ENCODE measurements at places on chromosomes 4 and X.
A peak's percentile ranks its signal among the peaks of the same experiment; 100 is the strongest.

DNA sequence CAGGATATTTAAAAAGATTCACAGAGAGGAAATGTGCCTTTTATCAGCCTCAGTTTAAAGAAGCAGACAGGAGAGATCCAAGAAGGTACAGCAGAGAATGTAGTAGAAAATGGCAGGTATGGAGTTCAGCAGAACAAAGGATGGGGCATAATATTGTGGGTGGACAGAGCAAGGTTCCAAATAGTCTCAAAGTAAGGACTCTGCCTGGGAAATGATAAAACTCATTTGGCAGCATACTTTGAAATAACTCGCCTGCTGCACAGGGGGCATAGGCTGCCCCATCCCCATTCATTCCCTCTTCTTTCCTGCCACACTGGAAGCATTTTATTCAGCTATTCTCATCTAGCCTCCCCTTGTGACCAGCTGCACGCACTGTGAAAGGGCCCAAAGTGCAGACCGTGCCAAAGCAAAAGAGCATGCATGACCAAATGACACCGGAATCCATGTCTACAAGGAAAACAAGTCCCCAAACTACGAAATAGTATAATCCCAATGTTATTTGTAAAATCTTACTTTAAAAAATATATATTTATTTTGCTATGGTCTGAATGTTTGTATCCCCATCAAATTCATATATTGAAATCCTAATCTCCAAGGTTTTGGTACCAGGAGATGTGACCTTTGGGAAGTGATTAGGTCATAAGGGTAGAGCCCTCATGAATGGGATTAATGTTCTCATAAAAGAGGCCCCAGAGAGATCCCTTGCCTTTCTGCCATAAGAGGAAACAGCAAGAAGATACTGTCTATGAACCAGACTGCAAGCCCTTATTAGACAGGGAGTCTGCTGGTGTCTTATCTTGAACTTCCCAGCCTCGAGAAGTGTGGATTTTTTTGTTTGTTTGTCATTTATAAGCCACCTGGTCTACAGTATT lies 77.4 kb upstream of the PRSS48 start:
- DNase-seq: no peak

DNA sequence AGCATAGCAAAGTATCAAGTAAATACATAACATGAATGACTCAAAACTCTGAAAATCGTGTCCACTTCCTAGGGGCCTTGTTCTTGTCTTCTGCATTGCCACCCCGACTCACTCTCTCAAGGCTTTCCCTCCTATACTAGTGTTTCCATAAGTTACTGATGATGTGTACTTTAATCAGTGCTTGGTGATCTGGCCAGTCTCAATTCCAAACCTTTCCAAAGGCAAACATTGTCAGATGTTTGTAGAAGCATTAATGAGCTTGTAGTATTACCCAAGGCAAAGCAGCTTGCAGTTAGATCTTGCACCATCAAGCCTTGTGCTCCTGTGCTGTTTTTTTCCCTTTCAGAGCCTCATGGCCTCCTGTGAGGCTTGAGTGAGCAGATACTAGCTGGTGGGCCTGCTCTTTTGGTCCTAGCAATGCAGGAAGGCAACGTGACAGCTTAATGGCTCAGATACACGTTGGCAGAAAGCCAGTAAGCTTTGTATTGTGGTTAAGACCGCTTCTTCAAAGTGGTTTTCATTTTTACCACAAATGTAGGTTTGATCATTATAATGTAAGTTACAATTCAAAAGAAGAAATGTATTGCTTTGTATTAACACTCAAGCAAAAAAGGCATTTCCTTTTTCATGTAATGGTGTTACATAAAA lies 51.8 kb downstream of the RBPJ start:
- peak; percentile 50 for DNase-seq

DNA sequence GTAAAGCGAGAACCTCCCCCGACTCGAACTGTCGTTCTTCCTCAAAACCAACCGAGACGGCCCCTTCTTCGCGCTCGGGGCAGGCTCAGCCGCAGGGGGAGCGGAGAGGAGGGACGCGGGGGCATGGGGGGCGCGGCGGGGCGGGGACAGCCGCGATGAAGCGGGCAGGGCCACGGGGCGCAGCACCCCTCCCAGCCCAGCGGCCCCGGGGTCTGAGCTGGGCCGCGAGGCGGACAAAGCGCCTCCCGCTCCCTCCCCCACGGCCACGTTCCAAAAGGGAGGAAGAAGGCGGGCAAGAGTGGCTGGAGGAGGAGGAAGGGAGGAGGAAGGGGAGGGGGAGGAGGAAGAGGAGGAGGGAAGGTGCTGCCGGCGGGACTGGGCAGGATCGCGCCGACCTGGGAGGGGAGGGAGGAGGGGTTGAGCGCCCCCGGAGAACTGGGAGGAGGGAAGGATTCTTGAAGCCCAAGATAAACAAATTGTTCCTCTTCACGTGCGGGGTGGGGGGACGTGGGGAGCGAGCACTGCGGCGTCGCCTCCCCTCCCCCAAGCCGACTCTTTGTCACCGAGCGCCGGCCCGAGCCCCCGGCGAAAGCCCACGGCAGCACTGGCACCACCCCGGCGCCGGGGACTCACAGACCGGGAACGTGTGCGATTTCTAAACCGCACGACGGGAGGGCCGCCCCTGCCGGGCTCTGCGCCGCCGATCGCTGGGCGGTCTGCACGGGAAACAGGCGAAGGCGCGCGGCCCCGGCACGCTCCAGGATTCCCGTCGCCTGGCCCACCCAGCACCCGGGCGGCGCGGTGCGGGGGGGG lies 2.9 kb downstream of the MAML3 start:
- peak; percentile 45 for DNase-seq

DNA sequence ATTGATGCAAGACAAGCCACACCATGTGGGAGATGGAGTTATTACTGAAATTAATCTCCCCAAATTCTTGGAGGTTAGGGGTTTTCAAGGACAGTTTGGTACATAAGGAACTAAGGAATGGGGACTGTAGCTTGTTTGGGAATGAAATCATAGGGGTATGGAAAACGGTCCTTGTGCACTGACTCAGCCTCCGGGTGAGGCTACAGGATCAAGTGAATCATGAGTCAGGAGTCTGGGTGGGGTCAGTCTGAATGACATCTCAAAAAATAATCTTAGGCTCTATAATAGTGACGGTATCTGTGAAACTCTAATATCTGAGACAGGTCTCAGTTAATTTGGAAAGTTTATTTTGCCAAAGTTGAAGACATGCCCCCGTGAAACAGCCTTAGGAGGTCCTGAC lies 128.5 kb upstream of the CYSLTR1 start:
- no peak for DNase-seq

DNA sequence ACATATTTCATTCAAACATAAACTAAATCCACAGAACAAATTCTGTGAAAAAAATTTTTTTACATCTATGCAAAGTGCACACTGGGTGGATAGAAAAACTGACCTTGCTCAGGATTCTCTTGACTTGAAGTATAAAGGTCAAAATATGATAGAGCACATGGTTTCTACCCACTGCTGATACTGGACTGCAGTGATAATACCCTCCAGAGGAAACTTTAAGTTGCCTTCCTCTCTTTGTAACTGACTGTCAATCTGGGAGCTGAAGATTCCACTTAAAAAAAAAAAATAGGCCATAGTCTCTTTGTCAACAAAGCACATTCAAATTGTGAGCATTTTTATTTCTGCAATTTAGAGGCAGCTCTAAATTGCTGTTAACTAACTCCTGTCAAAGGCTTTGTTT lies 3.2 kb upstream of the AMMECR1 start:
- no peak for DNase-seq

DNA sequence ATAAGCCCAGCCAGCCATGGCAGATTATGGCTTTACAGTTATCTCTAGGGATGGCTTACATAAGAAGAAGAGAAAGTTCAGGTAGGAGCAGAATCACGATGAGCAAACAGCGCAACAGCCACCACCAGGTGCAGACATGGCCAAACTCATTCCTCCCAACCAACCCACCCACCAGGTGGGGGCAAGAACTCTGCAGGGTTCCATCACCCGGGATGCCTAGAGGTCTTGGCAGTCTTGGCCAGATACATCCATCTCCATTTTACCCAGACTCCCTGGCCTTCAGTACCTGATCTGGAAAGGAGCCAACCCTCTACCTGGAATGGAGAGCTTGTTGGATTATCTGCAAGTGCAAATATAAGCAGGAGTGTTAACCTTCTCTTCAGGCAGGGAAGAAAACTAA lies 7.5 kb downstream of the TSC22D3 start:
- DNase-seq: no peak

DNA sequence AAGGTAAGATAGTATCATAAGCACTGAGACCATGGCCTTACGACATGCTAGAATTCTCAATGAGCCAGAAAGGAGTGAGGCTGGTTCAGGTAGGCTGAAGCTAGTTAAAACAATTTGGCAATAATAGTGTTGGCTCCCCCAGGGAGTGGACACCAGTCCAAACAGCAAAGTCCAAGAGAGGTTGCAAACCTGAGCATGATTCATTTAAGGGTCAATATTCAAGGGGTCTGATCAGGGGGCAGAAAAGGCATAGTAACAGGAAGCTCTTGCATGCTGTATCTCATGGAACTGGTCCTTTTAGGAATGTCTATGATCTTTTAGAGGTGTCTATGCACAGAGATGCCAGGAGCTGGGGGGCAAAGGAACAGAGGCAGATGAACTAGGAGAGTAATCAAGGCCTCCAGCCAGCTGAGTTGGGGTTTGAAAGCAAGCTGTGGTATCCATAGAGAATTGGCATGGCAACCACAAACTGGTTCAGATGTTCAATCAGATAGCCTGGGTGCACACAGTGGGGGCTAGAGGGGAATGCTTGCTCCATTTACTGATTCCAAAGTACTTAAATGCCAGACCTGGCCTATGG lies 5.1 kb downstream of the GJB1 start:
- DNase-seq: no peak

- peak; percentile 9 for DNase-seq
Observed at GRCh38 chr4:109079731-109080130, 222.7 kb downstream of the COL25A1 start.

DNA sequence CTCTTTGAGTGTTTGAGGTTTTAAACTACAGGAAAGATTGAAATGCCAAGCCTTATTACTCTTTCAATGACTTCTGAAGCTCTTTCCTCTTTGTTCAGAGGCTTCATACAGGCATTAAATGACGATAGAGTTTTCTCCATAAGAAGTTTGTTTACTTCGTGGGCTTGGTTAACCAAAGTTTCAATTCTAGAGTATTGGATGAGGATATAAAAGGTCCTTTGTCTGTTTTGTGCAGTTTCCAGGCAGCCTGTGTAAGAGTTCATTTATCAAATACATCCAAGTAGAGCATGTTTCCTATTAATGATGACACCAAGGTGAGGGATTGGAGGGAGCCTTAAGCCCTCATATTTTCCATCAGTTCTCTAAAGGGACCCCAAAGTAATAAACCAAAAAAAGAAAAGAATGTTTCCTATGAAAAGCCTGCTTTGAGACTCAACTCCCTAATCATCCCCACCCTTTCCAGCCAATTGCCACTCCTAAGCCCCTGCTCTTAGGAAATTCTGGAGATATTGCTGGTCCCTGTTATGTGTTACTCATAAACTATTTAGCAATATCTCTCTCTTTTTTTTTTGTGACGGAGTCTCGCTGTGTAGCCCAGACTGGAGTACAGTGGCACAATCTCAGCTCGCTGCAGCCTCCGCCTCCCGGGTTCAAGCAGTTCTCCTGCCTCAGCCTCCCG lies 106.2 kb upstream of the IL13RA1 start:
- no peak for DNase-seq

- DNase-seq: no peak
Observed at GRCh38 chr4:81826335-81826734, 354.6 kb upstream of the RASGEF1B start.

GRCh38 chr4:70183168-70183939 lies 12.2 kb upstream of the ODAM start:
- DNase-seq: peak; percentile 42

GRCh38 chr4:143351149-143351691 lies 14.5 kb downstream of the GAB1 start:
- no peak for DNase-seq

GRCh38 chr4:5808081-5808741 lies 84.7 kb downstream of the CRMP1 start:
- DNase-seq: no peak

DNA sequence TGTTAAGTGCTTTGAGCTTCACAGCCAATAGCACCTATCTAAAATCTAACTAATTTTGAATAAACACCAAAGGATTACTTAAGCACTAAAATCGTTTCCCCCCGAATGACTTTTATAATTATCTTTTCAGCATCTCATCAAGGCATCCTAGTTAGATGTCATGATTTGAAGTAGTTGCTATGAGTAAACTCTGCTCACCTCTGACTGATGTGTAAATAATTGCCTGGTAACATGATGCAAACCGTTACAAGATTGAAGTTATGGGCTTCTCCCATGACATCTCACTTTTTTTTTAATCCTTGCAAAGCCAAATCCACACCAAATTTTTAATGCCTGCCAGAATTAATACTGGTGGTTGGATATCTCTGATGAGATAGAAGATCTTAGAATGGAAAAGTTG lies 377.1 kb downstream of the PRDM5 start:
- DNase-seq: no peak

DNA sequence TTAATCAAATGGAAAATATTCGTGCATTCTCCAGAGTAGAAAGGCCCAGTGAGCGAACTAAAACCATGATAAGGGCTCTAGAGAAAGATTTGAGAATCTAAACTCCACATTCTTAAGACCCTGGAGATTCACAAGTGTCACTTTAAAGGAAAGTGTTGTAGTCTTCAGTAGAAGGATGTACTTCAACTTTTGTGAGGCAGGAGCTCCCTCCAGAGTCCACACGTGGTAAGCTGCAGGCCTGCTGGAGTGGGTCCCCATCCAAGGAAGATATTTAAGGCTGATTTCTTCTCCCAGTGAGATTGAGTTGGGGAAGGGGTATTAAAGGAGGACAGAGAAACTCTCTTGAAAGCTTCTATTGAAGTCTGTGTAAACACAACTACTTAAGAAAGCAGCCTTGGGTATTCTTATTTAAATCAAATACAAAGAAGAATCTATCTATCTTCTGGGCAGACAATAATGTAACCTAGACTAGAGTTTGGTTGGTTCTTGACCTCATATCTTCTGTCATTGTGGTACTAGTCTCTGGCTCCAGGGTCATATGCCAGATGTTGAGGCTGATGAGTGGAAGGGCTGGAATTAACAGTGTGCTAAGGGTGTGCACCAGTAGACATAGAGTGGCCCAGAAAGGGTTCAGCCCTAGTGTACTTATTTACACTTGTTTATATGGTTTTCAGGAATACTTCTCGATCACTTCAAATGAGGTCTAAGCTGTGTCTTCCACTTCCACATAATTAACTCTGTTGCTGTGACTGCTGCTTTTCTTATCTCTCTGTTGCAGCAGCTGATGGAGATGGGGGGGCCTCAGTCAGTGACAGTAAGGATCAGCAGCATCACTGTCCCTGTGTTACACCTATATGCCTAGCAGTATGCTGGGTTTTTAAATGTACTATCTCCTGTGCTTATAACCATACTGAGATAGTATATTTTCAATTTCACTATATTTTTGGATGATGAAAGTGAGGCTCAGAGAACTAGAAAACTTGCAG lies 76.1 kb downstream of the HMGB2 start:
- DNase-seq: peak; percentile 77

- no peak for DNase-seq
Observed at GRCh38 chr4:74378573-74378972, 13.6 kb downstream of the EREG start.
